ENCODE measurements at places on chromosomes 7 and 10. TPM values are rescaled to one million over a fixed set of nuclear protein-coding genes. Genes with fewer than 3 reads are reported as not detected.

GRCh38 chr10:29946953-29947700, 112.3 kb downstream of the JCAD start:
- H3K27me3 ChIP-seq = peaks cover 4% of the 10 kb centered on the region
- DNase-seq = no peak
- H3K27ac ChIP-seq = no peak overlapping the region
- no peak overlapping the region for H3K4me3 ChIP-seq

- H3K27me3 ChIP-seq = no peaks in the 10 kb centered on the region
- no peaks in the 10 kb centered on the region for H3K4me1 ChIP-seq
- no peak for DNase-seq
These were observed 41.4 kb downstream of the LRRC20 start for GRCh38 chr10:70341016-70341415.

DNA sequence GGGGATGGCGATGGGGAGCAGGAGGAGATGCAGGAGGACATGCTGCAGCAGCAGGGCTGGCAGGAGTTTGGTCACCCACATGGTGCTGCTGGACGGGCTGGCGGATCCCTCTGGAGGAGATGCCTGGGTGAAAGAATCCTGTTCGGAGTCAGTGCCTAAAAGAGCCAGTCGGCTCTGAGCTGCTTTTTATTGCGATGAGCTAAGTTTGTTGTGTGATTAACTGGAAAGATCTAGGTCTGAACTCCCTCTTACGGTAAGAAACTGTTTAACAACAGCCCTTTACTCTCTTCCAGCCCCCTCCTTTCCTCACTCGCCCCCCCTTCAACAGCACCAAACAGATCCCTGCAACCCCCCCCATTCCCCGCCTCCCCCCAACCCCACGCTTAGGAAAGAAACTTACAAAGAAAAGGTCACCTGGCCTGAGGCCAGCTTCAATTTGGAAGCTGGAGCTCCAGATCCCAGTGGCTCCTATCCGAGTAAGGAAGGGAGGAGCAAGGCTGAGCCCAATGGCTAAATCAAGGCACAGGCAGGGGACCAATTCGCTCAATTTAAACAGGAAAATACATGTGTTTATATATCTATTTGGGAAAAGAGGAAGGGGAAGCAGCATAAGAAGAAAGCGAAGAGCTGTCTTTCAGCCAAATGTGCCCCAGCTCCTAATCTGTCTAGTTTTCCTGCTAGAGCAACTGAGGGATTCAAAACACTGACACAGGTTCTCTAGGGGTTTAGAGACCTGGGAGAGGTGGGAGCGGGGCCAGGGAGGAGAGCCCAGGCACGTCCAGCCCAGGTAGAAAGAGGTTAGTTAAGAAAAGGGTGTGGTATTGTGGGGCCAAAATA, at the start of gene HGF:
TSS of gene HGF (minus strand) at position 157 of the 837 bp plus-strand sequence. CDS start at position 81, 76 bp downstream.
- H3K27ac ChIP-seq = no peak within 1 kb of the TSS
- no peaks in the 10 kb centered on the region for H3K4me1 ChIP-seq
- no peak for DNase-seq
- H3K36me3 ChIP-seq = no peaks in the 10 kb centered on the region
- H3K4me3 ChIP-seq = no peak within 1 kb of the TSS

DNA sequence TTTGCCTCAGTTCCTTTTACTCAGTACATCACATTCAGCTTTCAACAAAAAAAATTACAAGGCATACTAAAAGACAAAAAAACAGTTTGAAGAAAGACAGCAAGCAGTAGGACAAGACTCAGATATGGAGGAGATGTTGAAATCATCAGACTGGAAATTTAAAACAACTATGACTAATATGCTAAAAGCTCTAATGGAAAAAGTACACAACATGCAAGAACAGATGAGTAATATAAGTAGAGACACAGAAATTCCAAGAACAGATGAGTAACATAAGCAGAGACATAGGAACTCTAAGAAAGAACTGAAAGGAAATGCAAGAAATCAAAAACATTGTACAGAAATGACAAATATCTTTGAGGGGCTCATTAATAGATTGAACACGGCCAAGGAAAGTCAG, 402.6 kb downstream of the NEBL start:
- DNase-seq = no peak
- H3K27me3 ChIP-seq = no peaks in the 10 kb centered on the region
- no peak overlapping the region for H3K27ac ChIP-seq
- H3K4me1 ChIP-seq = no peaks in the 10 kb centered on the region
- H3K4me3 ChIP-seq = no peak overlapping the region

DNA sequence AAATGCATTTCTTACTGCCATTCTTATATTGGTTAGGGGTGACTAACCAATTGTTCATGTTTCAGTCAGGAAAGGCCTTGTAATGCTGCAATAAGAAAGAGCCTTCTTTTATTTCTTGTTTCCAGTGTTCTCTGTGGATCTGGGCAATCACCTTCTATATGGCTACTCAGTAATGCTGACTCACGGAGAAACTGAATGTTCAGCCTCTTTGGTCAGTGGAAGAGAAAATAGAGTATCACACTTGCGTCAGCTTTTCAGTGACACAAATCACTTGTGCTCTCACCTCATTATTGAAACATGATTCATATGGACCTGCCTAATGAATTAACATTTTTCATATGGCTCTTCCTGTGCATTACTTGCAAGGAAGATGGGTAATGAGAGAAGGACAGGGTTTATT, 243.9 kb upstream of the POT1 start:
- H3K27ac ChIP-seq = no peak overlapping the region
- no peaks in the 10 kb centered on the region for H3K27me3 ChIP-seq
- H3K4me1 ChIP-seq = no peaks in the 10 kb centered on the region
- DNase-seq = no peak
- H3K4me3 ChIP-seq = no peak overlapping the region

DNA sequence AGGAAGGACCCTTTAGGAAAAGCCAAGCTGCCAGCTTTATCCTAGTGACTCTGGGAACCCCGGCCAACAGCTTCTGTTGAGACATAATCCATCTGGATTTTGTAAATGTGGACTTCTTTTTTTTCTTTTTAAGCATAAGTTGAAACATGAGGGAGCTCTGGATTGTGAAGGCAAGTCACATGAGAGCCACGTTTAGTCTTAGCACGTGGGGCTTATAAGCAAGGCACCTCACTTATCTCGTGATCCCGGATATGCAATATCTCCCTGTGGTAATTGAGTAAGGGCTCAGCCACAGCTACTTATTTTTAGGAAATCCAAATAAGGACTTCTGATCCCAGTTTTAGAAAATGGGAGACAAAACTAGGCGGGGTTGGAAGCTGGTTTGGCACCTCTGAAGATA, 111.2 kb upstream of the PTN start:
- no peak for DNase-seq
- H3K4me3 ChIP-seq = no peak overlapping the region
- peaks cover 4% of the 10 kb centered on the region for H3K27me3 ChIP-seq
- H3K36me3 ChIP-seq = no peaks in the 10 kb centered on the region
- H3K4me1 ChIP-seq = no peaks in the 10 kb centered on the region
- H3K27ac ChIP-seq = no peak overlapping the region

- H3K36me3 ChIP-seq = no peaks in the 10 kb centered on the region
- no peaks in the 10 kb centered on the region for H3K4me1 ChIP-seq
- no peaks in the 10 kb centered on the region for H3K27me3 ChIP-seq
- H3K4me3 ChIP-seq = no peak overlapping the region
- no peak for DNase-seq
These were observed 494.3 kb downstream of the PTPRN2 start for GRCh38 chr7:158093156-158093796.

DNA sequence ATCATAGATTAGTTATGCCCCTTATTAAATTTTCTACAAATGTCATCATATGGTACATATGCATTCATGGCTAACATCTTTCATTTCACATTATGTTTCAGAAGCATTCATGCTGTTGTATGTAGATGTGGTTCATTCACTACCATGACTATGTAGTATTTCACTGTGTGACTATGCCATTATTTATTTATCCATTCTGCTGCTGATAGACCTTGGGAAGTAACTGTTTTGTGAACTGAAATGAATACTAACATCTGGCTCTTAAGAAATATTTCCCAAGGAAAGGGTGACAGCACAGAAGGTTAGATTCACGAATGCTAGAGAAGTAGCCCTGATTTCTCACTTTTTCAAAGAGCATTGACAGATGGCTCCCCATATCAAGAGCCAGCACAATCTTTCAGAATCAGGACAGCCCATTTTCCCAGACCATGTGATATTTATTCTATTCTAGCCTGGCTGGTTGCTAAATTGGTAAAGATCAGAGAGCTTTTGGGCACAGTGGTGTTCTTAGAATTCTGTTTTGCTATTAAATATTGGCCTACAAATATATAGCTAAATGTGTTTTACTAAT, 157.4 kb downstream of the DYNC1I1 start:
- H3K4me1 ChIP-seq = no peaks in the 10 kb centered on the region
- no peaks in the 10 kb centered on the region for H3K36me3 ChIP-seq
- no peak overlapping the region for H3K4me3 ChIP-seq
- no peak overlapping the region for H3K27ac ChIP-seq
- no peak for DNase-seq

- H3K4me3 ChIP-seq = no peak overlapping the region
- H3K27ac ChIP-seq = no peak overlapping the region
- H3K4me1 ChIP-seq = no peaks in the 10 kb centered on the region
- H3K27me3 ChIP-seq = no peaks in the 10 kb centered on the region
- no peaks in the 10 kb centered on the region for H3K36me3 ChIP-seq
These were observed 400.0 kb downstream of the PHF14 start for GRCh38 chr7:11373546-11374142.

DNA sequence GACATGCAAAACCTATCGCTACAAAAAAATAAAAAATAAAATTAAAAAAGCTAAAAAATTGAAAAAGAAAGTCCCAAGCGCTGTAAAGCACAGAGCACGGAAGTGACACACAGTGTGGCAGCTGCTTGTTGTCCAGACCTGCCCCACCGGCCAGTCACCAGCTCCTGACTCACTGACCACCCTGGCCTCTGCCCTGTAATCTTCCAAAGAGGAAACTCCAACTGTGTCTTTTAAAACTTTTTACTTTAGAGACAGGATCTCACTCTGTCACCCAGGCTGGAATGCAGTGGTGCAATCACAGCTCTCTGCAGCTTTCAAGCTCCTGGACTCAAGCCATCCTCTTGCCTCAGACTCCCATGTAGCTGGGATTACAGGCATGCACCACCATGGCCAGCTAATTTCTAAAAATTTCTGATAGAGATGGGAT, 23.6 kb downstream of the GNA12 start:
- peaks cover 39% of the 10 kb centered on the region for H3K4me1 ChIP-seq
- H3K36me3 ChIP-seq = no peaks in the 10 kb centered on the region
- DNase-seq = no peak
- H3K4me3 ChIP-seq = no peak overlapping the region

GRCh38 chr10:74837743-74838142, 11.3 kb downstream of the KAT6B start:
- no peak overlapping the region for H3K27ac ChIP-seq
- H3K4me3 ChIP-seq = no peak overlapping the region
- H3K4me1 ChIP-seq = peaks cover 51% of the 10 kb centered on the region
- peaks cover 35% of the 10 kb centered on the region for H3K36me3 ChIP-seq
- H3K27me3 ChIP-seq = no peaks in the 10 kb centered on the region
- DNase-seq = no peak

DNA sequence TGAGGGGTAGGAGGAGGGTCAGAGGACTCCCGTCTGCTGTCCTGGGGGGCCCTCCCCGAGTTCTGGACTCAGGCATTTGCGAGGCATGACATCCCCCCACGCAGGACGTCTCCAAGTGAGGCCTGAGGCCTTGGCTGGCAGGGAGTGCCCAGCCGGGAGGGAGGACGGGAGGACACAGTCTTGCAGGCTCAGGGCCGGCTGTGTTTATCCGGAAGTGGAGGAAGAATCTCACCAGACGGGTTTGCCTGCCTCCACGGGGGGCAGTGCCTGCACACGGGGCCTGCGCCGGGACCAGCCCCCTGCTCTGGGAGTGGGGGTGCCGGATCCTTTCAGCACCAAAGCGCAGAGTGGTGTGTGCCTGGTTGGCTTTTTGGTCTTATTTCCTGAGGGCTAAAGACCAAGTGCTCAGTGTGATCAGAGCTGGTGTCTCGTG, 10.9 kb downstream of the PWWP2B start:
- DNase-seq = no peak
- peaks cover 5% of the 10 kb centered on the region for H3K4me1 ChIP-seq
- no peaks in the 10 kb centered on the region for H3K27me3 ChIP-seq

GRCh38 chr10:13592306-13592705, 5.5 kb downstream of the PRPF18 start:
- H3K27ac ChIP-seq = no peak overlapping the region
- H3K36me3 ChIP-seq = peaks cover 4% of the 10 kb centered on the region
- no peak for DNase-seq
- H3K4me1 ChIP-seq = peaks cover 15% of the 10 kb centered on the region

- H3K4me3 ChIP-seq = no peak overlapping the region
- peaks cover 23% of the 10 kb centered on the region for H3K36me3 ChIP-seq
- peaks cover 79% of the 10 kb centered on the region for H3K4me1 ChIP-seq
- H3K27me3 ChIP-seq = no peaks in the 10 kb centered on the region
These were observed 43.7 kb downstream of the FAM53B start for GRCh38 chr10:124700293-124701037.

GRCh38 chr10:53765311-53765710, 992.7 kb upstream of the MBL2 start:
- H3K36me3 ChIP-seq = no peaks in the 10 kb centered on the region
- DNase-seq = no peak
- H3K27ac ChIP-seq = no peak overlapping the region
- H3K4me1 ChIP-seq = no peaks in the 10 kb centered on the region
- no peak overlapping the region for H3K4me3 ChIP-seq

GRCh38 chr7:142188846-142189245, 69.0 kb downstream of the PRSS58 start:
- peaks cover 3% of the 10 kb centered on the region for H3K4me1 ChIP-seq
- H3K27ac ChIP-seq = no peak overlapping the region
- no peak for DNase-seq
- H3K4me3 ChIP-seq = no peak overlapping the region
- no peaks in the 10 kb centered on the region for H3K36me3 ChIP-seq

DNA sequence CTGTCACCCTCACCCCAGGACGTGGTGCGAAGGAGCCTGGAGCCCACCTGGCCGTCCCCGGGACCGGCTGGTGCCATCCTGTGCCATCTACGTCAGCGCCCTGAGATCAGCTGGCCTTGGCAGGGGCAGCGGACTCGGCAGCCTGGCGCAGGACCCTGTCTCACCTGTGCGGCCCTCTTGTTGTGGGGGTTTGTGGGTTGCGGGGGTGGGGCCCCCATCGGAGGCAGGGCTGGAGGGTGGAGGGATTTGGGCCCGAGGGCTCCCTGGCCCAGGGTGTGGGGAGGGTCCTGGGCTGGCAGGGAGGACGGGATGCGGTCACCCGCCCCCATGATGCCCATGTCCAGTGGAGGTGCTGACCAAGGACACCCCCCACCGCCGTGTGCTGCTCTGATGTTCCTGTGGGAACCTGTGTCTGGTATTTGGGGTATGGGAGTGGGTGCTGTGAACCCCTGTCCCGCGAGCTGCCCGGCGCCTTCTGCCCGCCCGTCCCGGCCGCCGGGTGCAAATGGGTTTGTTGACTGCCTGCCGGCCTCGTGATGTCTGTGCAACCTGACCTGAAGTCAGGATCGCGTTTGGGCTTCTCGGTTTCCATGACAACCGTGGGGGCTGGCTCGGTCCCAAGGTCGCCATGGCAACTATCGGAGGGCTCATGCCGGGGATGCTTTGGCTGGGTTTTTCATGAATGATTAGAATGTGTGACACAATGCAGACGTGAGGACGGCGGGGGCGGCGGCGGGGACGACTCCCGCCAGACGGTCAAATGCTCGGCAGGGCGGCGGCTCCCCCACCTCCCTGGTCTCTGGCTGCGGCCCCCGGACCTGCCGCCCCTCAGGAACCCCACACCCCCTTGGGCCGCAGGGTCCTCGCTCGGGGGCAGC, 7.3 kb downstream of the MAFK start:
- peak overlapping the region; percentile 66 for H3K27ac ChIP-seq
- H3K4me1 ChIP-seq = peaks cover 14% of the 10 kb centered on the region
- no peaks in the 10 kb centered on the region for H3K27me3 ChIP-seq
- peaks cover 3% of the 10 kb centered on the region for H3K36me3 ChIP-seq

The AQP1 gene
- total RNA-seq = 0.10 TPM

The NODAL gene
- not detected for total RNA-seq

The CNPY1 gene
- total RNA-seq = not detected

The LIPJ gene
- total RNA-seq = not detected

The TRIM50 gene
- total RNA-seq = not detected

The NEUROD6 gene
- total RNA-seq = not detected
